ENCODE measurements at places on chromosomes 12 and 14. TPM values are rescaled to one million over a fixed set of nuclear protein-coding genes. Genes with fewer than 3 reads are reported as not detected.

- H3K27ac ChIP-seq, result no peak overlapping the region
- H3K4me3 ChIP-seq, result no peak overlapping the region
- no peaks in the 10 kb centered on the region for H3K27me3 ChIP-seq
Measured at GRCh38 chr14:23751616-23752015, 115.5 kb downstream of the DHRS2 start.

- no peaks in the 10 kb centered on the region for H3K27me3 ChIP-seq
- DNase-seq, result no peak
- H3K4me3 ChIP-seq, result peak overlapping the region; percentile 21
- H3K27ac ChIP-seq, result peak overlapping the region; percentile 92
Measured at GRCh38 chr12:6612652-6613014, 5.5 kb upstream of the CHD4 start.

DNA sequence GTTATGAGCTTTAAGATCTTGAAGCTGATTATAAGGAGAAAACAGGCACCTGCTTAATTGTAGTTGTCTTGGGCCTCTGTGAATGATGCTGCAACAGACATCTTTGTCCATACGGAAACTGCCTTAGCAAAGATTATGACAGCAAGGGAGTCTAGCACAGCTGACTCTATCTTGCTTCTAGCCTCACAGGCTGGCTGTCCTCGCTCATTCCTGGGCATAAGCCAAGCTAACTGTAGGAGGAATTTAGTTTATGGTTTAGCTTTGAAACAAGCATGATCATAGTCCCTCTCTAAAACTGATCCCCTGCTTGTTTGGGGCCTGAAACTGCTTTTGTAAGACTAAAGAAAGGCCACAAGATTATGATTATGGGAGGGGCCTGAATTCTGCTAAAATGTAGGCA lies 74.3 kb upstream of the C14orf132 start:
- no peaks in the 10 kb centered on the region for H3K4me1 ChIP-seq
- no peak overlapping the region for H3K4me3 ChIP-seq
- no peaks in the 10 kb centered on the region for H3K36me3 ChIP-seq

- no peaks in the 10 kb centered on the region for H3K27me3 ChIP-seq
- no peaks in the 10 kb centered on the region for H3K36me3 ChIP-seq
- no peak overlapping the region for H3K27ac ChIP-seq
- no peak for DNase-seq
- no peak overlapping the region for H3K4me3 ChIP-seq
- no peaks in the 10 kb centered on the region for H3K4me1 ChIP-seq
Measured at GRCh38 chr12:11182529-11182928, 4.2 kb downstream of the TAS2R42 start.

The TOMM20L gene
- total RNA-seq, result not detected

The PROX2 gene
- total RNA-seq, result 0.97 TPM

The RNASE4 gene
- total RNA-seq, result 84.2 TPM

DNA sequence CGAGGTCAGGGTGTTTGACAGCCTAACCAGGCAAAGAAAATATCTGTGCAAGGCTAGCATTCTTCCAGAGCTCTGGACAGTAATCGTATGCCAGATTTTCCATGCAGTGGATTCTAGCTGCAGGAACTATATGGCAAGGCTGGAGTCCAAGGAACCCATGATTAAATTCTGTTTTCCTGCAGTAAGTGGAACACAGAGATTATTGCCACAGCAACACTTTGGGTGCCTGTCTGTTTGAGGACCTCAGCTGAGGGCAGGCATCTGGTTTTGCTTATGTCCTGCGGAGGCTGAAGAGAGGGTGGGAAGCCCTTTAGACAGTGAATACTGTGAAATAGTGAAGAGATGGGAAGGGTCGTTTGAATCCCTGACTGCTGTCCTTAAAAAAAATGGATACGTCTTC lies 104.4 kb downstream of the DAD1 start:
- peaks cover 70% of the 10 kb centered on the region for H3K4me1 ChIP-seq
- DNase-seq, result no peak
- peak overlapping the region; percentile 49 for H3K27ac ChIP-seq
- no peaks in the 10 kb centered on the region for H3K36me3 ChIP-seq
- H3K4me3 ChIP-seq, result no peak overlapping the region

The TAS2R9 gene
- not detected for total RNA-seq

GRCh38 chr14:105256292-105256960 lies 8.1 kb downstream of the BTBD6 start:
- H3K27ac ChIP-seq, result no peak overlapping the region
- peaks cover 50% of the 10 kb centered on the region for H3K36me3 ChIP-seq
- H3K4me3 ChIP-seq, result no peak overlapping the region
- no peaks in the 10 kb centered on the region for H3K27me3 ChIP-seq

The KRT79 gene
- 163 TPM for total RNA-seq

The PDE3A gene
- total RNA-seq, result 3.4 TPM

DNA sequence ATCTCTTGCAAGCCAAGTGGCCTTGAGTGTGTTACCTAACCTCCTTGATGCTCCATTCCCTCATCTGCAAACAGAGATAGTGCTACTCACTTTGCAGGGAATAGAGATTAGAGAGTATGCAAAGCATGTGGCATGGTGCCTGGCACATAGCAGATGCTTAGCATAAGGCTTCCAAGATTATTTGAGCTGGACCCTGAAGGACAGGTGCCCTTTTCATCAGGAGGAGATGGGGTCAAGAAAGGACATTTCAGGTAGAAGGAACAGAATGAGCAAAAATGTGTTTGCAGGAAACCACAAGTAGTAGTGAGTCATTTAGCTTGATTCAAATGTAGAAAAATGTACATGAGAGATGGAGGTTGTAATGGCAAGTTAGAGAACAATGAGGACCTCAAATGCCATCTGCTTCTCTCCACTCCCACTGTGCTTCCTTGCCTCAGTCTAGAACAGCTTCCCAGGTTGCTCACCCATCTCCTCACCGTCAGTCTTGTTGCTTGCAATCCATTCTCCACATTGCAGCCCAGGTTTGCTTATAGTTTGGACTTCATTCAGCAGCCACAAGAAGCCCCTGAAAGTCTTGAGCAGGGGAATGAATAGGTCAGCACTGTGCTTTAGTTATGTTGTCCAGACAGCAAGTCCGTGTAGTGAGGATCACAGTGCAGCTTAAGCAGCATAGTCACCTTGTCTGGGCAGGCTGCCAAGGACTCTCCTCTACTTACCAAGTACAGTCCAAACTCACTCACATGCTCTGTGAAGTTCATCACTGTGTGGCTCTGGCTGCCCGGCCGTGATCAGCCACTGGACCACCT lies 536.3 kb upstream of the CCDC196 start:
- H3K4me1 ChIP-seq, result no peaks in the 10 kb centered on the region
- peaks cover 20% of the 10 kb centered on the region for H3K27me3 ChIP-seq
- DNase-seq, result no peak

DNA sequence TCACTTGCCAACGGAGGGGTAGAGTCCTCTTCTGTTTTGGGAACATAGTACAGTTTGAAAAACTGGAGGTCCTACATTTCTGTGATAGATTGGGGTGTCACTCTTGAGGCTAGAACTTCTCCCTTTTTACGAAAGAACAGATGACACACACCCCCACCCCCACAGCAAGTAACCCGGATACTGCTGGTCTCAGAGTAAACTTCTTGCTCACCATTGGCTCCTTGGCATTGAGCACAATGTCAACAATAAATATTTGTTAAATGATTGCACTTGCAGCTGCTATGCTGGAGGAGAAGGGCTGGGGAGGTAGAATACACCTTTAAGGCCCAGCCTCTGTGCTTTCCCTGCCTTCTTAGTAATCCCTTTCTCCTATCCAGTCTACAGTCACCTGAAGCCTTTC lies 149.8 kb downstream of the TGFB3 start:
- peaks cover 12% of the 10 kb centered on the region for H3K4me1 ChIP-seq
- peaks cover 4% of the 10 kb centered on the region for H3K36me3 ChIP-seq
- no peak for DNase-seq

GRCh38 chr12:81083906-81084513 lies 6.1 kb downstream of the ACSS3 start:
- no peak overlapping the region for H3K27ac ChIP-seq
- no peak overlapping the region for H3K4me3 ChIP-seq
- H3K36me3 ChIP-seq, result no peaks in the 10 kb centered on the region
- no peaks in the 10 kb centered on the region for H3K4me1 ChIP-seq

The RAB2B gene
- 20.8 TPM for total RNA-seq

The CCDC196 gene
- not detected for total RNA-seq

GRCh38 chr12:85163752-85164321 lies 116.2 kb upstream of the ALX1 start:
- no peak overlapping the region for H3K4me3 ChIP-seq
- H3K4me1 ChIP-seq, result no peaks in the 10 kb centered on the region
- no peak for DNase-seq
- no peak overlapping the region for H3K27ac ChIP-seq
- H3K27me3 ChIP-seq, result no peaks in the 10 kb centered on the region
